ENCODE measurements at places on chromosomes 3 and 15.

GRCh38 chr3:110519071-110519470 lies 552.5 kb upstream of the NECTIN3 start:
- DNase-seq = no peak

- DNase-seq = no peak
Observed at GRCh38 chr15:35080226-35080625, 4.9 kb downstream of the NANOGP8 start.

DNA sequence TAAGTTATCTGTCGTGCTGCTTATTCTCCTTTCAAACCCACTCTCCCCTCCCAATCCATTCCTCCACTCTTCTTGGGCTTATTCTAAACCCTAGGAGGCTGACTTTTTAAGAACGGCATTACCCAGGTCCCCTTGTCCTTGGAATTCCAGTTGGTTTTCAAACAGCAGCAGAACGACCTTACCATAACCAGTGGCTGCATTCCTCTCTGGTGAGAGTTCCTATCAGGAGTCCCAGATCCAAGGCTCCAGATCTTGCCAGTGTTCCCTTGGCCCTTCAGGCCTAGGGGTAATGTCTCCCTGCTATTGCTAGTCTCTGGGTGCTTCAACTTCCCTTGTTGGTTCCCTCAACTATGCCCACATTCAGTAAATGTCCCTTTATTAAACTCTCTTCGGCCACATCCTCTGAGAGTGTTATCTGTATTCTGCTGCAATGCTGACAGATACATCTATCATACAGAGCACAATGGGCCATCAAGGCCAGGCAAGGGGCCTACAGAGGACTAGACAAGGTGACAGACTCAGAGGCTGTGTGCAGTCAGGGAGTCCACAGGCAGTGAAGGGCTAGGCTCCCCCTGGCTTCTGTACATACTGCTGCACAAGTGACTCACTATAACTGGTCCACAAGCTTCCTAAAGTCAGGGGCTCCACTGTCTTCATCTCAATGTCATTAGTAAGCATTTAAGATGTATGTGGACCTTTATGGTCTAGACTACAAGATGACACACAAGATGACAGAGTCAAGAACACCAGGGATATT lies 10.1 kb downstream of the LYSMD2 start:
- no peak for DNase-seq

DNA sequence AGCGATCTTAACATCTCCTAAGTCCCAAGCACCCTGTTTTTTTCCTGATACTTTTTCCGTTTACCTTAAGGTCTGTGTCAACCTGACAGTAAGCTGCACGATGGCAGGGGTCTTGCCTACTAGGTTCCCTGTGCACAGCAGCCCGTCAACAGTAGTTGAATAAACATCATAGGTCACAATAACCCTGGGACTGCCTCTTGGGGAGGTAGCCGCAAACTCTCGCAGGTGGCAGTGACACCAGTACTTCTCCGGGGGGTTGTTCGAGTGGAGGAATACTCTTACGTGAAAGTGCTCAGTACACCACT lies 365 bp upstream of the PDCD6IP start:
- no peak for DNase-seq

GRCh38 chr3:195755391-195755790 lies 34.6 kb downstream of the MUC20 start:
- DNase-seq = no peak

GRCh38 chr3:152100491-152101132 lies 168.1 kb upstream of the MBNL1 start:
- DNase-seq = no peak

Data from cerebellum (tissue), 4 donors.